Right renal pelvis (tissue), 4 donors: ENCODE measurements at places on chromosomes 6 and 20.

DNA sequence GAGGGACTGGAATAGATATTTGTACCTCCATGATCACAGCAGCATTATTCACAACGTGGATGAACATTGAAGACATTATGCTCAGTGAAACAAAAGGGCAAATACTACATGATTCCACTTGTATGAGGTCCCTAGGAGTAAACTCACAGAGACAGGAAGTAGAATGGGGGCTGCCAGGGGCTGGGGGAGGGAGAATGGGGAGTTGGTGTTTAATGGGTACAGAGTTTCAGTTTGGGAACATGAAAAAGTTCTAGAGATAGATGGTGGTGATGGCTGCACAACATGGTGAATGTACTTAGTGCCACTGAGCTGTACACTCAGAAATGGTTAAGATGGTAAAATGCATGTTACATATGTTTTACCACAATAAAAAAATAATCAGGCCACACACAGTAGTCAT lies 164.3 kb upstream of the RREB1 start:
- DNase-seq, result no peak

GRCh38 chr20:32969356-32970114 lies 34.7 kb downstream of the SUN5 start:
- no peak for DNase-seq

DNA sequence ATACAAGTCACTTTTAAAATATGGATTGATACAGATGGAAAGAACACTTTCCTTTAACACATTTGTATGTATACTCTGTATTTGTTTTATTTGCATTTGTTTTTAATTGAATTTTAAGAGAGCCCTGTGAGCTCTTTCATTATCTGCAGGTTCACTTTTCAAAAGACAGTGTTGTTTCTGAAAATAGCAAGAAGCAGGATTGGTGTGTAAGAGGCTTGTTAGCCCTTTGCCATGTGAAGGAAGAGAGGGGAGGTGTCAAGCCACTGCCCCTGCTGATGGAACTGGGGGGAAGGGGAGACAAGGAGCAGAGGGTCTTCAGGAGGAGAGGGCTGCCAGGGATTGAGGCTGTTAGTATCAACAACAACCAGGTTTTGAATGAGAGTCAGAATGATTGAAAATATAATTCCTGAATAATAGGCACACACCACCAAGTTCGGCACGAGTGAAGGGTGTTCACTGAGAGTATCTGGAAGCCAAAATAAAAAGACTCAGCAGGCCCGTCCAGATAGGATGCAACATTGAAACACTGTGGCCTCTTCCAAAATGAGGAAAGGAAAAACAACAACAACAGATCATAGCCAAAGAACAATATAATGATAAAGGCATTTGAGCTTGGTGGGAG lies 12.6 kb upstream of the PBOV1 start:
- DNase-seq, result no peak

DNA sequence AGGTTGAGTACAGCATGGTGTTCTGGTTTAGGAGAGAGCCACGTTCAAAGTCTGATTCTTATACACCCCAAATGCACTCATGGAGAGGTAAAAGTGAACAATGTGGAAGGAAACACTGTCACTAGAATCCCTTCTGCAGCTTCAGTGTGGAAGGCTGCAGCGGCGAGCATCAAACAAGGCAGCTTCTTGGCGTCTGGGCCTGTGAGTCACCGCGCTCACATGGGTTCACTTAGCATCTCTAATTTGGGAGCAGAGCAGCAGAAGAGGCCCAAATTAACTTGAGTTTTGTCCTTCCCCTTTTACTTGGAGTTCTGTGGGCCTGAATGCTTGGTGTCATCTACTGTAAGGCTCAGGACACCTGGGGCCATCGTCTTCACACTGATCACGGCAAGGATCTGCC lies 10.9 kb upstream of the E2F1 start:
- DNase-seq, result no peak

- no peak for DNase-seq
Measured at GRCh38 chr6:36682328-36683144, 4.0 kb downstream of the CDKN1A start.

GRCh38 chr20:25083773-25084625 lies 2.1 kb upstream of the VSX1 start:
- no peak for DNase-seq

DNA sequence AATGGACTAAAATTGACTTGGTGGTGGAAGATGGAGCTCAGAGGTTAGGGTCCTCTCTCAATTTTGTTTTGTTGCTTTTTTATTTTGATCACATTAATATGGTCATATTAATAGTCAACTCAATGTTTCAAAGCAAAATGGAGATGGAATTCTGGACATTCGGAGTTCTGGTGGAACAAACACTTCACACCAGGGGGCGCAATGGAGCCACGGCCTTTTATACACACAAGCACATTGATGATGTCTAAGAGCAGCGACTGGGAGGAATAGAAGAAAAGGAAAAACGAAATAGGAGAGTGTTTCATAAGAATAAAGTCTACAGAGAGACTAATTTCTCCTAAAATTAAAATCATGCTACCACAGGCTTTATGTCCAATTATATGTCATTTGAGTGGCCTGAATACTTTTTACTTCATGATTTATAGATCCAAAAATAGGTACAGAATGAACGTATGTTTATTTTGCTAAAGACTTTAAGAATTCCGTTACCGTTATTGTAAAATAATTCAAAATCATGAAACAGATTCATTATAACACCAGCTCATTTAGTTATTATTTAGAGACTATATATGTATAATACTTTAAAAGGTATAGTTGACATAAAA lies 197.6 kb upstream of the SASH1 start:
- DNase-seq, result peak; percentile 44

GRCh38 chr6:109874086-109874485 lies 104.0 kb upstream of the GPR6 start:
- no peak for DNase-seq
